ENCODE measurements at places on chromosomes 7 and 10.

- DNase-seq = no peak
These were observed 125.9 kb downstream of the CFTR start for GRCh38 chr7:117605712-117606111.

DNA sequence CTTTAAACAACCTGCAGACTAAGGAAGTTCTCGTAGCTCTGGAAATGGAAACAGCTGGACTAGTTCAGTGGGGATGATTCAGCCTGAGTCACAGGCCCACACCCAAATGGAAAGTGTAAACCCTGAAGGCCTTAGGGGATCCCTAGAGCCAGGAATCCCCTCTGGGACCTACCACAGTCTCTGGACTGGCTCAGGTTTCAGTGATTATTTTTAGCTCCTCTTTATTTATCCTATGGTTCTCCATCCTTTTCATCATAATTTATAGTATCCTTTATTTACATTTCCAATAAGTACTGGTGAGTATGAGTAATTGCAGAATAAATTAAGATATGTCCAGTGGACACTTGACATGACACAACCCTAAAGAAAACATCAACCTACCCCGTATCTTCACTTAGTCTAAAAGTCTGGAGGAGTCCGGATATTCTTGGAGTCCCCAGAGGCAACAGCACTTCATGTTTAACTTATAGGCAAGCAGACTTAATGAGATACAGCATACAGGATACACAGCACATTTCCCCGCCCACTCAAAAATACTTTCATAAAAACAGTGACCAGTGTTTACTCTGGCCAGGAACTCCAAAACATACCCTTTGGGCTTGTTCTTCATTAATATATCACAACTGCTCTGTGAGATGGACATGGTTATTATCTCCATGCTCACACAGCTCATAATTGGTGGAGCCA, 28.4 kb upstream of the SEMA3E start:
- no peak for DNase-seq

DNA sequence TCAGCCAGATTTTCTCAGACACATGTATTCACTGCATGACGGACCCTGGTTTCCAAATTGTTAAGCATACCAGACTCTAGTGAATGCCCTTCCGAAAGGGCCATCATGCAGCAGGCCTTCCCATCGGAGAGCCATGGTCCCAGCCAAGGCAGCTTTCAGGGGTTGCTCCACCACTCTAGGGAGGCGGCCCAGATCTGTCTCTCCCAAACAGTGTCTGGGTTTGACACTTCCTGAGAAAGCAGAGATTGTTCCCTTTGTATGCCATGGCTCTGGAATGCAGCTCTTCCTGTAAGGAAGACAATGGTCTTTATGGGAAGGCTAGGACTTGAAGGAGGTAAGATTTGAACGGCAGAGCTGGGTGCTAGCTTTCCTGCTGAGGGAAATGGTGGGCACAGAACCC, 178.8 kb upstream of the BMPER start:
- no peak for DNase-seq

GRCh38 chr7:131606346-131607290, 50.2 kb upstream of the PODXL start:
- DNase-seq = no peak

- no peak for DNase-seq
These were observed 767.2 kb downstream of the TNS3 start for GRCh38 chr7:46814516-46815250.

GRCh38 chr7:32047801-32048200, 22.4 kb downstream of the PDE1C start:
- DNase-seq = no peak

DNA sequence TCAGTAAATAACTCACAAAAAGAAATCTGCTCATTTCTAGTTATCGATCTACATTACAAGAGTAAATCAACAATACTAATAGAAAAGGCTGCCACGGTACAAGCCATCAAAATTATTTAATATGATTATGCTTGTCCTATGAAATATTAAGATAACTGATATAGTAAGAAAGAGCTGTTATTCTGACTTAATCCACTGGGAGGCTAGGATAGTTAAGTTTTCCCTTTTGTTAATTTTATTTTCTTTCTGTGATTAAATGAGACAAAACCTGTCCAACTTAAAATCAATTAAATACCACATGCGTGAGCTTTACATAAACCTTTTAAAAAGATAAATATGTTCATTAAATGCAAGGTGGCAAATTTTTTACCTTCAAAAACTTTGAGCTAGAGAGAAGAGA, 114.8 kb downstream of the LMBR1 start:
- no peak for DNase-seq

Data from hematopoietic multipotent progenitor cell treated with erythropoietin and hydrocortisone succinate and interleukin-3 and kit ligand, for 15 days (in vitro differentiated cells).